ENCODE measurements at places on chromosomes 4 and X. TPM values are rescaled to one million over a fixed set of nuclear protein-coding genes. Genes with fewer than 3 reads are reported as not detected.

The CFAP47 gene
- not detected for total RNA-seq

The TMEM31 gene
- not detected for total RNA-seq

The PLP1 gene
- total RNA-seq = 2.2 TPM

The SMIM10L2A gene
- 0.97 TPM for total RNA-seq

The IL13RA1 gene
- total RNA-seq = 20.7 TPM

The RRH gene
- total RNA-seq = 0.22 TPM

The FRMD7 gene
- total RNA-seq = 0.30 TPM

The GABRA4 gene
- total RNA-seq = 65.5 TPM

The NALF2 gene
- 4.4 TPM for total RNA-seq

The KANTR gene
- total RNA-seq = 7.2 TPM

The CTAG1B gene
- total RNA-seq = not detected

Measured in cardiac septum (tissue), 1 donor.